ENCODE measurements at places on chromosomes 11 and 22.

- no peak for DNase-seq
Measured at GRCh38 chr11:76217653-76218160, 11.4 kb upstream of the WNT11 start.

GRCh38 chr11:131833366-131833765, 463.0 kb downstream of the NTM start:
- DNase-seq, result no peak

DNA sequence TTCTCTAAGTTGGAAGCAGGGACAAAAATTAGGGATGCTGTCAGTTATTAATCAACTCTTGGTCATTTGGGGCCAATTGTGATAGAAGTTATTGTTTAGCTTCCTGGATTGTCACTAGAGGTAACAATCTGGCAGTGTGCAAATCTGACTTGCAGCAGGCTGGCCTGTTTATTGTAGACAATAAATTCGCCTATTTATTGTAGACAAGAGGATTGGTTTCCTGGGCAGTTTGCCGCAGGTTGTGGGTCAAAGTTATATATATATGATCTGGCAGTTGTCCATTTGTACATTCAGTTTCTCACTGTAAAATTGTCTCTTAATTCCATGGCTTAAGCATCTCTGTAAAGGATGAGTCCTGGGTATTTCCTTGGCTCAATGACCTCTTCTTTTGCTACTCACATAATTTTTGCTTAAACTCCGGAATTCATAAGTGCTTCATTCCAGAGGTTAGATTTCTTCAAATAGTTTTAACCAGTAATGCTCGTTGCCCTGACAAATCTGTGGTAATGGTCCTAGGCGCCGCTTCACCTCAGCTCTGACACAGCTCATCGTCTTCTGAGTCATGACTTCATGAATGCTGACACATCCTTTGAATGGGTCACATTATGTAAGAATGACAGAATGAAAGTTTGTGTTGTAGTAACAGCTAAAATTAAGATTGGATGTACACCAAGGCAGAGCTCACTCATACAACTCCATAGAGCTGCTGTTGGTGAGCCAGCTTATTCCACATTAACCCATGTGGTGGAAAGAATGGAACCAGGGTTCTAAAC, 7.8 kb upstream of the MMP3 start:
- no peak for DNase-seq

DNA sequence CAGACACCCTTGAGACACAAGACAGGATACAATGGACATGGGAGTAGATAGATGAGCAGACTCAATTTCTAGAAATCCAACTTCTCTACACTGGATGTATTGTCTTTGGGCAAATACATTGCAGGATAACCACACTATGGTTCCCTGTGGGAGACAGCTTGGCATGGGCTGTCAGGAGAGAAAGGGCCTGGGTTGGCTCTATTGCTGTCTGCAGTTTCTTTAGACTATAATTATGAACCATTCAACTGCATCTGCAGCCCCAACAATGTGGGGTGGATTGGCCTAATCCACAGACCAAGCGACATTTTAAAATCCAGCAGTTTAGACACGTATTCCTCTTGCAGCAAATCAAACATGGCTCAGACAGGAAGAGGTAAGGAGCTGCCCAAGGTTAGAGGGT, 60.3 kb downstream of the ETS1 start:
- no peak for DNase-seq

- DNase-seq, result no peak
Measured at GRCh38 chr11:67599149-67599548, 7.6 kb upstream of the NDUFV1 start.

GRCh38 chr22:36191106-36191836, 10.3 kb downstream of the APOL4 start:
- DNase-seq, result no peak

DNA sequence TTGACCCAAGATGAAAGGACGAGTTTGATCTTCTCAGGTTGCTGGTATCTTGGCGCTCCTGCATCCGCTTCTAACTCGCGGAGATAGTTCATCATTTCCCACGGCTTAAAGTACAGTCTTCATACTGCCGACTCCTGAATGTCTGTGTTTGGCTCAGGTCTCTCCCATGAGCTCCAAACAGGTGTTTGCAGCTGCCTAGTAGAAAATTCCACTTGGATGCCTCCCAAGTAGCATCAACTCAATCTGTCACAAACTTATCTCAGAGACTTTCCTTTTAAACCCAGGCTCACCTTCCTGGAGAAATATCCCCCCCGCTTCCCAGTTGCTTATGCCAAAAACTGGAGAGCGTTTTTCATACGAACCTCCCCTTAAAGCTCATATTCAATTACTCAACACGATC, 986.5 kb downstream of the TBC1D22A start:
- DNase-seq, result no peak

- DNase-seq, result peak; percentile 15
Measured at GRCh38 chr22:21102659-21103267, 57.0 kb downstream of the LRRC74B start.

GRCh38 chr22:49119551-49119952, 708.1 kb downstream of the BRD1 start:
- no peak for DNase-seq

DNA sequence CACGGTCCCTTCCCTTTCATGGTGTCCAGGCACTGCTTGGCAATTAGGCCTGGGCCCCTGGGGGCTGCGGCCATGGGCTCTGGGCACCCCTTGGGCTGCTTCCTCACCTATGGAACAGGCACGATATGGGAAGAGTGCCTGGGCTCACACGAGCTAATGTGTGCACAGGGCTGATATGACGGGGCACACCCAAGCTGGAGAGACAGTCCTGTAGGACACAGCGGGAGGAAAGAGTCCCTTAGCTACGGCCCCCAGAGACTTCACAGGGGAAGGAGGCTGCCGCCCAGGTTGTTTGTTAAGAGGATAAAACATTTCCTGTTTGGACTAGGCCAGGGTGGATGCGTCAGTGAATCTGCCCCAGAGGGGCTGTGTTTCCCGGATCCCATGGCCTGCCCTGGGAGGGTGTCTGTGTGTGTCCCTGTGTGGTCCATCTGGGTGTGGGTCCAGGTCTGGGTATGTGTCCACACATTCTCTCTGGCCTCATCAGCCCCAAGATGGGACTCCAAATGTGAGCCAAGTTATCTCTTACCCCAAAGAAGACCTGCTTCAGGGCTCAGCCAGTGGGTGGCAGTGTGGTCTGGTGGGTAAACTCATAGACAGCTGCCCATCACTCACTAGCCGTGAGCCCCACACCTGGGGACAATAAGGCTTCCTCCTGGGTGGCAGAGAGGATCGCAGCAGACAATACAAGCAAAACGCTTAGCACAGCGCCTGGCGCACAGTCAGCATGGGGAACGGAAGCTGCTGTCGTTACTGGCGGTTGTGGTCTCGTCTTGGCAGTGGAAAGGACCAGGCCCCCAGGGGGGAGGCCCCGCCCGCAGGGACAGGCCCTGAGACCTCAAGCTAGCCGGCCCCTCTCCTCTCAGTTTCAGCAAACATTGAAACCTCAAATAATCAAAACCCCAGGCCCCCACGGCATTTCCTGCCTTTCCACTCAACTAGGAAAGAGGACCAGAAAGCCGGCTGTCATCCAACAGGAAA, 3.2 kb upstream of the EMID1 start:
- peak; percentile 87 for DNase-seq

All from GM12864 (cell line).